ENCODE measurements at places on chromosomes 5 and 9. TPM values are rescaled to one million over a fixed set of nuclear protein-coding genes. Genes with fewer than 3 reads are reported as not detected.

Gene PPIC
- total RNA-seq: 22.9 TPM

Gene TXNDC8
- total RNA-seq: not detected

- no peak for DNase-seq
Observed at GRCh38 chr5:170818232-170818631, 34.7 kb downstream of the GABRP start.

DNA sequence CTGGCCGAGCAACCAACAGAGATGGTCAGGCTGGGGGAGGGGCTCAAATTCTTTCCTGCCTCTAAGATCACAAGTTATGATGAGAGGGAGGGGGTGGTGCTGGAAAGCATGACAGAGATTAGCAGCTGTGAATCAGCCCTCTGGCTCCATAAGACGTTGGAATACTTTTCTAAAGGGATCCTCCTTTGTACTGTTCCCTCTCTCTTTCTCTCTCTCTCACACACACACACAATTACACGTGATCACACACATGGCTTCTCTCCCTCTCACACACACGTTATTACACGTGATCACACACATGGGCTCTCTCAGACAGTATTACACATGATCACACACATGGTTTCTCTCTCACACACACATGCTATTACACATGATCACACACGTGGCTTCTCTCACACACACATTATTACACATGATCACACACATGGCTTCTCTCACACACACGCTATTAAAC, at the start of gene SLC45A2:
TSS of gene SLC45A2 (minus strand) at position 23 of the 454 bp plus-strand sequence. CDS start 110 bp downstream, outside the sequence.
- DNase-seq: no peak

DNA sequence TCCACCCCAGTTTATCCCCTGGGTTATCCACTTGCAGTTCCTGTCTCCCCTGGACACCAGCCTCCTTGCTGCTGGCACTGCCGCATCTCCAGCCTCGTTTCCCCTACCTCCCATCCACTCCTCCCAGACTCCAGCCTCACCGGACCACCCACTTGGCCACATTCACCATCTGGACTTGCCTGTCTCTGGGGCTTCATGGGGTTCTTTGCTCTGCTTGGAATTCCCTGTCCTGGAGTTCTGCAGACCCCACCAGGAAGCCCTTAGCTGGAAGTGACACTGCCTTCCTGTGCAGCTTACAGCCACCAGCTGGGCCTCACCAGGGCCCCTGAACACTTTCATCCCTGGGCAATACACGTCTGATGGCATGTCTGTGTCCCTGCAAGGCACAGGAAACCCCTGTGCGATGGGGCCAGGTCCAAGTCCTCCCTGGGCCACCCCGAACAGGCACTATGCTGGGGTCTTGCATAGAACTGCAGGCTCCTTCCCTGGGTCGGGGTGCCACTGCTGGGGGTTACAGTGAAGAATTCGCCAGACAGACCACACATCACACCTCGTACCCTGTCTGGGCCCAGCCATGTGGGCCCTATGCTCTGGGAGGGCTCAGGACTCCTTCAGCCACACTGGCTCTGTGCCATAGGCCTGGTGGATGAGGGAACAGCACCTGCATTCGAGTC, 3.0 kb downstream of the FLT4 start:
- no peak for DNase-seq

Gene C5orf52
- total RNA-seq: not detected

Gene C9orf50
- total RNA-seq: not detected

DNA sequence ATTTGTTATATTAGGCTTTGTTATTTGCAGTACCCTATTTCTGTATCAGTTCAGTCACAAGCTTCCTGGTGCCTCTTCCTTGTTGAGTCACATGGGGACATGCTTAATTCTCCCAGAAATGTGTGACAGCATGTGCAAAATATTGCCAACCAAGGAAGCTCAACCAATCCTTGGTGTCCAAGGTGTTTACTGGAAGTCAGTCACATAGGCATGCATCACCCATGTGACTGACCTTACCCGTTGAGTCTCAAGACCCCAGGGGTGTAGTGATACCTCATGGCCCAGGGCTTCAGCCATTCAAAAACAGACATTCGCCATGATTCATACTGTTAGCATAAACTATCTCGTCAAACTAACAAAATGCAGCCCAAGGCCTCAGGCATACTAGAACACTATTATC, 9.3 kb upstream of the ANKDD1B start:
- DNase-seq: no peak

Gene TUT7
- 55.8 TPM for total RNA-seq

DNA sequence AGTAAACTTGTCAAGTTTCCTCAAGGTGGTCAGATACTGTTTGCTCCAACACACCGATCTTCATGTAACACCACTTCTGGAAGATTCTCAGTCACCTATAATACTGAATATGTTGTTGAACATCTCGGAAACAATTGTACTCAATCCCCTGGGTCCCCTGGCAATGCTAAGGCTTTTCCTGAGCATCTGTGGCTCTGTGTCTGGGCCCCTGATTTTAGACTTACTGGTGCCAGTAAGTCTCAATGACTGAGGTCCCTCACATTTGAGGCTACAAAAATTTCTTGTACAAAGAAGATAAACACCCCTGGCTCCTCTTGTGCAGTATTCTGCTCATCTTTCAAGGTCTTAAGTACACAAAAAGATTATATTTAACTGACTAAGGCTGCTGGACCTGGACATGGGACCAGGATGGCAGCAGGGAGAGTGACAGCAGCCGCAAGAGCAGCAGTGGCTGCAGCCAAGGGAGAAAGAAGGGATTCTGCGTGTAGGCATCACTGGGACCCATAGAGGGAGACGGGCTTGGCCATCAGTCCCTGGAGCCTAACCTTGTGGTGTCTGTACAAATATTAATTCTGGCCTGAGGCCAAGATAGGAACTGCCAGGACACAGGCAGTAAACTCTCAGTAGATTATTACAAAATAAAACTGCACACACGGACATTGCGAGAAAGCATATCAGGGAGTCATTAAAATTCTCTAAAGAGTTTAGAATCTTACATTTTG, 49.0 kb upstream of the TNPO1 start:
- no peak for DNase-seq

- DNase-seq: no peak
Observed at GRCh38 chr9:124788542-124789217, 11.7 kb downstream of the OLFML2A start.

DNA sequence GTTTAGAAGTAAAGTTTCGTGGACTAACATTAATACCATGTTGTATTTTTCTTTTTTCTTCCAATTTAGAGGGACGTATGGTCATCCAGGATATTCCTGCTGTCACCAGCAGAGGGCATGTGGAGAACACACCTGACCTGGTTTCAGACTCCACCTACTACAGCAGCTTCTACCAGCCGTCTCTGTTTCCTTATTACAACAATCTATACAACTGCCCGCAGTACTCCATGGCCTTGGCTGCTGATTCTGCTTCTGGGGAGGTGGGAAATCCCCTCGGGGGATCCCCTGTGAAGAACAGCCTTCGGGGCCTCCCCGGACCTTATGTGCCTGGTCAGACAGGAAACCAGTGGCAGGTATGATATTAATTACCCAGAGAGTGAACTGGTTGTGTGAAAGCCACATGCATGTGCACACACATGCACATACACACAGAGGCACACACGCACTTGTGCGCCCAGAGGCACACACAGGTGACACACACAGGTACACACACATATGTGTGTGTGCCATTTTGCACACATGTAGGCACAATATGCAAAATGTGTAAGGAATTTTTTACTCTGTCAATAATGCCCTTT, 52.4 kb downstream of the DMRT1 start:
- no peak for DNase-seq

DNA sequence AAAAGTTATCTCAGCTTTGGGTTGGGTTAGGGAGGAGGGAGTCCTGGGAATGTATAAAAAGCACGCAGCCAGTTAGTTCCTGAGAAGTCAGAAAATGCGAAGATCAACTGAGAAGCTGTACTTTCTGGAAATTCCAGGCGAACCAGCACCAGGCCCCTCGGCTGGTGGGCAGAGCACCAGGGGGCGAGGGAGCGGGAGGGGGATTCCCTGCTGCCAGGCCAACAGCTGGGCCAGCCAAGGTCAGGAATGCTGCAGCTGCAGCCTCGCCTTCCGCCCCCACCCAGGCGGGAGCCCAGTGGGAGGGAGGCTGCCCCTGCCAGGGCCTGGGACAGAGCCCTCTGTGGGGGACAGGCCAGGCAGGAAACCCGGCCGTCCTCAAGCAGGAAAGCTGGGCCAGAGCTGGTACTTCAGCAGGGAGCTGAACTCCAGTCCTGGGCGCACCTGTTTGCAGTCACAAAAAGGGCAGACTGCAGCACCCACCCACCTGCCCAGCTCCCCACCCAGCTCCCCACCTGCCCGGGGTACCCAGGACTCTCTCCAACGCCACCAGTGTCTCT, 35.5 kb downstream of the VAV2 start:
- DNase-seq: no peak

GRCh38 chr5:171418316-171418981, 998 bp upstream of the FGF18 start:
- no peak for DNase-seq

Gene BAAT
- total RNA-seq: not detected

- no peak for DNase-seq
Observed at GRCh38 chr9:128683340-128684064, 5.5 kb upstream of the SET start.

GRCh38 chr9:75588808-75589207, 301.7 kb upstream of the PCSK5 start:
- DNase-seq: no peak

Gene C1QTNF3
- total RNA-seq: 8.2 TPM

- no peak for DNase-seq
Observed at GRCh38 chr5:143024228-143024920, 254.2 kb downstream of the ARHGAP26 start.

Gene IL3
- not detected for total RNA-seq

GRCh38 chr5:95763941-95764340, 32.8 kb downstream of the RHOBTB3 start:
- DNase-seq: no peak

Gene PTGS1
- total RNA-seq: 20.0 TPM

DNA sequence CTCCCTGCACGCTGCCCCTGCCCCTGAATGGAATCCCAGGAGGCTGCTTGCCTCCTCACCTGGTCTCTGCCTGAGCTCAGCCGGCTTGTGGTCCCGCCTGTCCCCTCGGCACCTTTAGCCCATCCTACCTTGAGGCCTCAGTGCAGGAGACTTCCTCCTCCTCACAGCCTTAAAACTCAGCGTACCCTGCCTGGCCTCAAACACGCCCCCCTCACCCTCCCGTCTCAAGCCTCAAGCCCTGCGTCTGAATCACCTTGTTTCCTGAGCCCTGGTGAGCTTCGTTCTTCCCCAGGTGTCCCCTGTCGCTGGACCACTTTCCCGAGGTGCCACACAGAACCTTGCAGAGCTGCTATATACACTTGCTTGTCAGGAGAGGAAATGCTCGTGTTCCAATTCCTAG, 110.2 kb upstream of the SPIN1 start:
- no peak for DNase-seq

DNA sequence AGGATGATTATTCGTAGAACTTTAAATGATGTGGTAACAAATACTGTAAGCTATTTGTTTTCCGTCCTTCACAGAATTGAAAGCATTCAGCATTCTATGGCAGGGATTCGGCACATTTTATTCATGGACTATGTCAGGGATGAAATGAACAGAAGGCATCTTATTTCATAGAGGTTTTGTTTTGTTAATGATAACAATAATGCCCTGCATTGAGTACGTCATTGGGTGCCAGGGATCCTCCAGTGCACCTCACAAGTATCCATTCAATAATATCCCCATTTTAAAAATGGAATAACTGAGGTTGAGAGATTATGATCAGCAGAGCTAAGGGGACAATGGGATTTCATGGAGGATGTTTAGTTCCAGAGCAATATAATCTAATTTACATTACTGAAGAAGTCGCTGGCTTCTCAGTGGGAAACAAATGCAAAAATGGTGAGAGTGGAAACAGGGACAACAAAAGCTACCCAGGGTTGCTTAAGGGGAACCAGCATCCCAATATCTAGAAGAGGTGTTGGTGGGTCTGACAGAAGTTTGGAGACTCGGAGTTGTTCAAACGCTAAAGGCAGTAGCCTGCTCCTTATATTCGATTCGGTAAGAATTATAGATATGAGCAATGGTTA, 985.7 kb upstream of the WWC1 start:
- DNase-seq: no peak

DNA sequence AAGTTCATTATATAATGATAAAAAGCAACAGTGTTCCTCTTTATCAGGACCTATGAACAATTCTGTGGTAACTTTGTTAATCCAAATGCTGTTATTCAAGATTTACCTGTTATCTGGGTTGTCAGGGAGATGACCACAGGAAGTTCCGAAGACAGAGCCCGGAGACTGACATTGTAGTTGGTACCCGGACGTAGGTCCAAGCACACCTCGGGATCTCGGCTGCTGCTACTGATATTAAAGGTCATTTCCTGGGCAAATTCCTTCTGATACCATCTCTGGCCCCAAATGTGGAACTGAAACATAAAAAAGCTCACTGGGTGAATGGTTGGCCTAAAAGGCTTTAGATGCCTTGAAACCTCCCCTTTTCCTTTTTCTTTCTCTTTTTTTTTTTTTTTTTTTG, 96.7 kb downstream of the SUSD1 start:
- no peak for DNase-seq

DNA sequence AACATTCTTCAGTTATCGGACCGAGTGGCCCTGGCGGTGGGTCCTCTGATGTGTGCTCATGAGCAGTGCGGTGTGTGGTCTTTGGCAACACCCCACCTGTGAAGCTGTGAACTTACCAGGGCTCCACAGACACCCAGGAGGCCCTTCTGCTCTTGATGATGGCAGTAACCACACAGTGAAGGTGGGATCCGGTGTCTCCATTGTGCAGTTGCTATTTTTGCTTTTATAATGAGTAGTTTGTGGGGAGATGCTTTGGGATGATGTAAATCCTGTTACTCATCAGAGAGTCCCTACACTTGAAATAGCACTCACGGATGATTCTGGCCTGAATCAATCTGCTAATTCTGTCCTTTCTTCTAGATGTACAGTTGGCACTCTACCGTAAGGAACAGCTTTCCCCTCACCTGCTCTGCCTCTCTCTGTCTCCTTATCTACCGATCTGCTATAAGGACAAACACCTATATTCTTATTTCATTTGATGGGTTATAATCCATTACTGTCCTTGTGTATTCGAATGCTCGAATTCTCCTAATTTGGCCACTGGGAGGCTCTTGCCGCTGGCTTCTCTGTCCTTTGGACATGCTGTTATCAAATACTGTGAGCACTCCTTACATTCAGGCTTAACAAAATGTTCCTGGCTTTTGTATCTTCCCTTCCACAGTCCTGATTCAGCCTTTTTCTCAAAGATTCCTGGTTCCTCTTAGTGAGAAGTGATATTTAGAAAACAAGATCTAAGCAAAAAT, 20.2 kb downstream of the ATPSCKMT start:
- DNase-seq: no peak

GRCh38 chr9:73135394-73135793, 16.3 kb upstream of the ANXA1 start:
- no peak for DNase-seq

- DNase-seq: no peak
Observed at GRCh38 chr5:169013208-169013728, 287.7 kb downstream of the SLIT3 start.

DNA sequence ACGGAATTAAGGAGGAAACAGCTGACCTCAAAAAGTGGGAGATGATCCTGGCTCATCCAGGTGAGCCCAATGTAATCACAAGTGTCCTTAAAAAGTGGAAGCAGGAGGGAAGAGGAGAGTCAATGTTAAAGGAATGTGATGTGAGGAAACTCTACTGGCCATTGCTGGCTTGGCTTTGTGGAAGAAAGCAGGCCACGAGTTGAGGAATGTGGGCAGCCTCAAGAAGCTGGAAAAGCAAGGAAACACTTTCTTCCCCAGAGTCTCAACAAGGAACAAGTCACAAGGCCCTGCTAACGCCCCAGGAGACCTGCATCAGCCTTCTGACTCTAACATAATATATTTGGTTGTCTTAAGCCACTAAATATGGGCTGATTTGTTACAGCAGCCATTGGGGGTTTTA, 252.8 kb downstream of the PSAT1 start:
- DNase-seq: no peak

GRCh38 chr5:82673057-82673809, 395.1 kb upstream of the RPS23 start:
- DNase-seq: no peak
